Renal cortex interstitium (tissue), 15 donors: ENCODE measurements at places on chromosomes 5 and 9. TPM values are rescaled to one million over a fixed set of nuclear protein-coding genes. Genes with fewer than 3 reads are reported as not detected.

SLC27A6 gene
- polyA plus RNA-seq, result 1.7 TPM

DBH gene
- polyA plus RNA-seq, result 1.0 TPM

RPL7A gene
- polyA plus RNA-seq, result 2,510 TPM

GRCh38 chr5:3330442-3330841 lies 265.2 kb upstream of the IRX1 start:
- DNase-seq, result no peak

- DNase-seq, result no peak
These were observed 149.0 kb downstream of the AOPEP start for GRCh38 chr9:94875300-94876020.

DNA sequence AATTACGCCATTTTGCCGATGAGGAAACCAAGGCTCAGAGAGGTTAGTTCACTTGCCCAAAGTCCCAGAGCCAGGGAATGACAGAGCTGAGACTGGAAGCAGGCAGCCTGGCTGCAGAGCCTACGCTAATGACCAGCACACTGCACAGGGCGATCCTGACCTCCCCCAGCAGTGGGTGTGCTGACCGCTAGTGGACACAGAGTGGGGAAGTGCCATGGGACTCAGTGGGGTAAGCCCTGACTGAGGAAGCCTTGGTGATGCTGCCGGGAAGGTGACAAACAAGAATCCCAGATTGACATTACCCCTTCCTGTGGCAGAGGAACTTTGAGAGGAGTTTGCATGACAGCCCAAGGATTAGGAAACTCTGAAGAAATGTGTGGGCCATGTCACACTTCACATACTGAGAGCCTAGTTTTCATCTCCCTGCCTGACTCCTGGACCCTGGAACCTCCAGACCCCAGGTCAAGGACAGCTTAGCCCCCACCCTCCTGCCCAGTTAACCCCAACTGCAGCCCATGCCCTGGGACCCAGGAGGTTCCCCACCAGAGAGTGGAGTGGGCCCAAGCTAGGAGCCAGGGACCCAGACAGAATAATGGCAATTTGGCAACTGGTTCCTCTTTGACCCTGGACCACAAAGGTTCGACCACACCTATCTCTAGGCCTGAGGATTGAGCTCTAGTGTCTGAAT lies 19.7 kb upstream of the CSF1R start:
- no peak for DNase-seq

- no peak for DNase-seq
These were observed 56.5 kb downstream of the SIL1 start for GRCh38 chr5:139141446-139142204.

DNA sequence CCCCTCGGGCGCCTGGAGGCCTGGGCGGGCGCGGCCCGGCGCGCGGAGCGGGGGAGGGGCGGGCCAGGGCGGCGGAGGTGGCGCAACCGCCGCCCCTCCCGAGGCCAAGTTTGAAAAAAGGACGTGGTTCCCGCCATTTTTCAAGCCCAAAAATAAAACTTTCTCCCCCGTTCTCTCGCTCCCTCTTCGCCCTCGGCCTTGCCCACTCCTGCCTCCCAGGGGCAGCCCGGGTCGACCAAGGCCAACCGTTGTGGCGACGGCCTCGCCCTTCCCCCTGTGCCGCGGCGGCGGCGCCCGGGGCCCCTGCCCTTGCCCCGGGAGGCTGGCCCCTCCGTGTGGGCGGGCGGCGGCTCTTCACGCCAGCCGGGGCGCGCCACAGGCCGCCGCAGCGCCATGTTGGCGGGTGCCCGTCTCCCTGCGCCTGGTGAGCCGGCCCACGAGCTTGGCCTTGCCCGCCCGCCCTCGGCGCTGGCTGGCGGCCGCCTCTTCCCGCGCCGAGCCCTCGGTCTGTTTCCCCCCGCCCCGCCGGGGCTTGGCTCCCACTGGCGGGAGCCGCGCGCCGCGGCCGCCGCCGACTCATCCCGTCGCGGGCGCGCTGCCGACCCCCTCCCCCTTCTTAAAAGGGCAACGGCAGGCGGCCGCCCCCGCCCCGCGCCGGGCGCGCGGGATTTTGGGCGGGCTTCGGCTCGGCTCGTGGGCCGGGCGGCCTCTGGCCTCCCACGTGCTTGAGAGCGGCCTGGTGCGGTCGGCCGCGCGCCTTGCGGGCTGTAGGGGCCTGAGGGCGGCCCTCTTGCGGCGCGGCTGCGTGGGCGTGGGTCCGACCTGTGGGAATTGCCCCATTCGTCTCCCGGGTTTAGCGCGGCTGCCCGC lies 1.3 kb downstream of the ANP32B start:
- DNase-seq, result peak; percentile 47

GRCh38 chr5:1549475-1550030 lies 25.8 kb upstream of the LPCAT1 start:
- DNase-seq, result no peak

DNA sequence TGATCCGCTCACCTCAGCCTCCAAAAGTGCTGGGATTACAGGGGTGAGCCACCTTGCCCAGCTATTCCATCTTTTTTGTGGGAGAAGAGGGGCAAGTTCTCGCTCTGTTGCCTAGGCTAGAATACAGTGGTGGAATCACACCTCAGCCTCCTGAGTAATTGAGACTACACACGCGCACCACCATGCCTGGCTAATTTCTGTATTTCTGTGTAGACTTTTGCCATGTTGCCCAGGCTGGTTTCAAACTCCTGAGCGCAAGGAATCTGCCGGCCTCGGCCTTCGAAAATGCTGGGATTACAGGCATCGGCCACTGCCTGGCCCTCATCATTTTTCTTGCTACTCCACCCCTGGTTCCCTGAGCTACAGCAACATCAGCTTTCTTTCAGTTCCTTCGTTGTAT lies 2.8 kb upstream of the NOL6 start:
- no peak for DNase-seq
